ENCODE measurements at places on chromosomes 3 and 15.

DNA sequence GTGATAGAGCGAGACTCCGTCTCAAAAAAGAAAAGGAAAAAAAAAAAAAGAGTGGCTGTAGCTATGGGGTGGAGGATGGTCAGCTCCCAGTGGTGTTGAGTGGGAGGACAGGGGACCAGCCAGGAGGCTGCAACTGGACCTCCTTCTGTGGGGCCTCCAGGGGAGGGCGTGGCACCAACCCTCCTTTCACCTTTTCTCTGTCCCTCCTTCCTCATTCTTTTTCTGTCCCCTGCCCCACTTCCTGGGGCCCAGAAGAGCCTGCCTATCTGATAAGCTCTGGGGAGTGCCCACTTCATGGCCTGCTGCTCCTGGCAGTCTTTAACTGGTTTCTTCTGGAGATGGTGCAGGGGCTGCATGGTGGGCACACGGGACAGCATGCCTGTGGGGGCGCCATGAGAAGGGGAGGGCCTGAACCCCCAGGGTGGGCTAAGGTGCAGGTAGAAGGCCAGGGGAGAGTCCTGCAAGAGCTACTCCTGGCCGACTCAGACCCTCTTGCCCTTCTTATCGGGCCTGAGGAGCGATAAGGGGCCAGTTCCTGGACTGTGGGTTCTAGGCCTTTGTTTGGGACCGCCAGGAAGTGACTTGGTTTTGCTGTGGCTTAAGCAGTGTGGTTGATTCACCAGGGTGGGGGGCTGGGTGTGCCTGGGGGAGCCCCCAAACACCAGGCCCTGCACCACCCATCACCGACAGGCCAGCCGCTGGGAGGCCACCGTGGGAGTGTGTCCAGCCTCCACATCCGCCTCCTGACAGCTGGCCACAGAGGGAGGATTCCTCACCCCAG is 49.4 kb upstream of the FLNB start:
- no peak for DNase-seq

GRCh38 chr3:171470714-171471227 is 10.6 kb upstream of the TNIK start:
- no peak for DNase-seq

DNA sequence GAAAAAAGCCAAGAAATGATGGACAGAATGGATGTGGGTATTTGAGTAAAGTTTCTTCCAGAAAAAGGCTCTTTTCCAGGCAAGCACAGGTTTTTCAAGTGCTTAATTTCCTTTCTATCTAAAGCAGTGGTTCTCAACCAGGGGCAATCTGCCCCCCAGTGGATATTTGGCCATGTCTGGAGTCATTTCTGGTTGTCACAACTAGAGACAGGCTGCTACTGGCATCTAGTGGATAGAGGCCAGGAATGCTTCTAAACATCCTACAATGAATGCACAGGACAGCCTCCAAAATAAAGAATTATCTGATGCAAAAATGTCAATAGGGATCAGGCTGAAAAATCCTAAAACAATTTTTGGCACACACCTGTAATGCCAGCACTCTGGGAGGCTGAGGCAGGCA is 23.9 kb downstream of the SEC22C start:
- DNase-seq, result no peak

- no peak for DNase-seq
These were observed 37.4 kb downstream of the WWTR1 start for GRCh38 chr3:149620291-149621020.

- no peak for DNase-seq
These were observed 2.7 kb downstream of the CERS3 start for GRCh38 chr15:100526027-100526481.

DNA sequence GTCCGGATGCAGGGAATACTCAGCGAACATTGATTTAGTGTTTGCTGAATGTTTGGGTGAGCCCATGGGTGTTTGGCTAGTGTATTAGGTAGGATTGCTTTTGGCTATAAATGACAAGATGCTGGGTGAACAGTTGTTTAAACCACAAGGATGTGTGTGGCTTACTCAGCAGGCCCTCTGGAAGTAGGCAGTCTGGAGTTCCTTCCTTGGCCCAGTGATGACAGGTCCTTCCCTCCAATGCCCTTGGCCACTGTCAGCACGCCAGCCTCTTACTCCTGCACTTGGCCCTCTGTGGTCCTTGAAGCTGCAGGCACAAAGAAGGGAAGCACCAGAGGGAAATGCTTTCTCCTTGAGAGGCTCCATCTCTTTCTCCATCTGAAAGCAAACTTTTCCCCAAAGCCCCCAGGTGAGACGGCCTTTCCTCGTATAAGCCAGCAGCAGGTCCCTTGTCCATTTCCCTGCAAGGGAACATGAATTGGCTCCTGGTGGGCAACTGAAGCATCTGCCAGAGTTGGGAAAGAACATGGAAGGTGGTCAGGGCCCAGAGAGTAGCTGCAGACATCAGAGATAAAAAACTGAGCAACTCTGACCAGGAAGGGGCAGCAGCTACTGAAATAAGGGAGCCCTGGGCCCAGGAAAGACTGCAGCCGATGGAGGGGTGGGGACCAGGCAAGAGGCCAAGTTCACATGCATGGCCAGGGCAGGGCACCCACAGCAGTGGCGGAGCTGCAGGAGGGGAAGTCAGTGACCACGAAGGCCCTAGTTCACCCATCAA is 105.0 kb downstream of the TPRA1 start:
- no peak for DNase-seq

DNA sequence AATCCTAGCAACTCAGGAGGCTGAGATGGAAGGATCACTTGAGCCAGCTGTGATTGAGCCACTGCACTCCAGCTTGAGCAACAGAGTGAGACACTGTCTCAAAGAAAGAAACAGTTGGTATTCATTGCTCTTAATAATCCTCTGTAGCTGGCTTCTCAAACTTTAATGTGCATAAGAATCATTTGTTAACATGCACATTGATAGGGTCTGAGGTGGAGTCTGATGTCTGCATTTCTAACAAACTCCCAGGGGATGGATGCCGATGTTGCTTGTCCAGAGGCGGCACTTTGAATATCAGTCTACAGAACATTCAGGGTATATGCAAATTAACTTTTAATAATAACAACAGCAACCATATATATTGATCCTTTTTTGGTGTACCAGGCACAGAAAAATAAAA is 39.9 kb downstream of the NKIRAS1 start:
- DNase-seq, result no peak

DNA sequence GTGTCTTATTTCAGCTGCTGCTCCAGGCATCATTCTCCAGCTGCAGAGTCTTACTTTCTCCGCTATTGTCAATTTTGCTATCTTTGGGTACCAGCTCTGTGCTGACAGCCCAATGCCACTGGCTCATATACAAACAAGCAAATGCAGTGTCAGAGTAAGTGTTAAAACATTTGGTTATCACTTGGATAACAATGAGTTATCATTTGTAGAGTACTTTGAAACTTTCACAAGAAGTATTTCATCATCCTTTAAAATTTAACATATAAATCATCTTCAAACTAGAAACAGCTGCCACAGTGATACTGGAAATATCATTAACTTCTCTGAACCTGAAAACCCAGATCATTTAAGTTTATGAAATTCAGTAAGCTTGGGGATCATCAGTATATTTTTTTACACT is 13.8 kb downstream of the TSPAN3 start:
- no peak for DNase-seq

GRCh38 chr3:124962403-124962940 is 27.9 kb upstream of the MUC13 start:
- no peak for DNase-seq

- no peak for DNase-seq
These were observed 84.9 kb upstream of the POU1F1 start for GRCh38 chr3:87361271-87361670.

Data from smooth muscle cell of the brain vasculature (primary cell).